Nucleus accumbens (tissue), 56 donors: ENCODE measurements at places on chromosomes 5 and 9.
A peak's percentile ranks its signal among the peaks of the same experiment; 100 is the strongest.

GRCh38 chr5:103389846-103390245 is 131.3 kb downstream of the MACIR start:
- no peak for DNase-seq

- DNase-seq, result no peak
Measured at GRCh38 chr9:3848445-3849114, 322.8 kb upstream of the RFX3 start.

GRCh38 chr5:65506961-65507360 is 25.2 kb upstream of the ADAMTS6 start:
- no peak for DNase-seq

- no peak for DNase-seq
Measured at GRCh38 chr9:13485068-13485596, 205.6 kb upstream of the MPDZ start.

DNA sequence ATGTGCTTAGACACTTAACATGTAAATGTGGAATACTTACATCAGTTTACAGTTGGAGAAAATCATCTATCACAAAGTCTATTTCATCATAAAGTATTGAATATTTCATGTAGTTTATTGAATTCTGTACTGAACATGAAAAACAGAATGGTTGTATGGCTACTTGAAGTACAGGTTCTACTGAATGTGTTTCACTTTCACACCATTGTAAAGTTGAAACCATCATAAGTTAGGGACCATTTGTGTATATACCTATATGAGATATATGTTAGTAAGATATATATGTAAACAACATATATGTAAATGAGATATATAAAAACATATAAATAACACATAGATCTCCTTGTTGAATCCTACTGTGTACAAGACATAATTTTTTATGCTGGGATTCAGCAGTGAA is 63.0 kb upstream of the TAF11L2 start:
- DNase-seq, result no peak

- DNase-seq, result no peak
Measured at GRCh38 chr5:61635271-61635670, 303.2 kb downstream of the ZSWIM6 start.

DNA sequence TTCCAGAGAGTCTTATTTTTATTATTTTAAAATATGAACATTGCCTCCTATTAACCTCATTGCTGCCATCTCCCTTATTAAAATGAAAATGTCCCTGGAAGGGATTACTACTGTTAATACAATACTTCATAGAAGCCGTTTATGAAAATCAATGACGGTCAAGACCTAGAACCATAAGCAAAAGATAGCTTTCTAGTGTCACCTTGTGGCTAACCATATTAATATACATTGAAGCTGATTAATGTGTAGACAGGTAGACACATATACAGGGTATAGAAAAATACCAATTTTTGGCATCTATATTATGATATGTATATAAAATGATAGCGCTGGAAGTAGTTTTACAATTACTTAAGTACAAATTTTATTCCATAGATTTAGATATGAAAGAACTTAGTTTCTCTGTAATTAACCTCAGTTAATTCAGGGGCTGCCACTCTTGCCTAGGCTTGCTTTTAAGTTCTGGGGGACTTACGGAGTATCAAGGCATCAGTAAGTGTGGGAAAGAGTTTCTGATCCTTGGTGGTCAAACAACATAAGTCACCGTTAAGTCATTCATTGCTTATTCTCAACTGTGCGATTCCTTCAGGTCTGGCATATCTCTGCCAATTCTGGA is 2.5 kb upstream of the YTHDC2 start:
- DNase-seq, result no peak

DNA sequence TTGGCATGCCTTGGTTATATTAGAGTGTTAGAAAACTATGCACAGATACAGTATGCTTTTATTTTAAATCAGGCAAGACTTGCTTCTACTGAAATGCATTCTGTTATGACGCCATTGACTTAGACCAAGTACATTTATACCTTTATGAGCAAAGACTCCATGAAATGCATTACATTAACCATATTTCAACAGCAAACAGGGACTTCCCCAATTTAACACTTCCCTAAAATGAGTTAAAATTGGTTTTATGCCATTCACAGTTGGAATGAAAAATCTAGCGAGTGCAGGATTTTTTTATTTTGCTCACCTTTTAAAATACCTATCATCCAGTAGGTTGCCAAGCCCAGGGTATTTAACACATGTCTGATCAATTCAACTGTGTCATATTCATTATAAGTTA is 272.1 kb upstream of the IZUMO3 start:
- no peak for DNase-seq

- DNase-seq, result no peak
Measured at GRCh38 chr9:137273611-137274320, 3.8 kb upstream of the TOR4A start.

GRCh38 chr5:54804521-54804920 is 180.9 kb downstream of the ESM1 start:
- no peak for DNase-seq

DNA sequence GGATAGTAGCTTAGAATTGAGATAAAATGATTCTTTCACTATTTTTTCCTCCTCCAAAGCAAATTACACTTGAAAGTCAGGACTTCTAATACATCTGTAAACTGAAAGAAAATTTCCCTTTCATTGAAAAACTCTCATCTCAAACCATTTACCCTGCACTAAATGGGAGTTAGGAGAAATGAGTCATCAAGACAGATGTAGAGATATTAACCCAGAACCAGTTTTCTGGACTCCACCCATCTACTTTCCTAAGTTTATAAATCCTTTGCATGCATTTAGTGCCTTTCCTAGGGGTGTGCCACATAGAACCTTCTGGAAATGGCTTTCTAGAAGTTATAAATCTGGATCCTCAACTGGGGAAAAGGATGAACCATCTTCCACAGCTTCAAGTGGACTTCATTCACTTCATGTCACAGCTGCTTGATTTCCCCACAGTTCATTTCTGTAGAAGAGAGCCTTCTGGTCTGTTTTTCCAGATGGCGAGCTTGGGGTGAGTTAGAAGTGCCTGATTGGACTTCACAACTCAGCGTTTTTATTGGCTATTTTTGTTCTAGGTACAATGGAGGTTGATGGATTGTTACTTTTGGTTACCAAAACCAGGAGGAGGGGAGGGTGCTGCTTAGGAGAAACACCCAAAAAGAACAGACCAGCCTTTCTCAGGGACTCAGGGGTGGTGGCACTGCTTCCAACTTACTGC is 72.5 kb upstream of the GPR151 start:
- DNase-seq, result peak; percentile 24

- no peak for DNase-seq
Measured at GRCh38 chr9:120755044-120755443, 38.2 kb downstream of the FBXW2 start.

- no peak for DNase-seq
Measured at GRCh38 chr9:12702160-12702758, 9.1 kb downstream of the TYRP1 start.

DNA sequence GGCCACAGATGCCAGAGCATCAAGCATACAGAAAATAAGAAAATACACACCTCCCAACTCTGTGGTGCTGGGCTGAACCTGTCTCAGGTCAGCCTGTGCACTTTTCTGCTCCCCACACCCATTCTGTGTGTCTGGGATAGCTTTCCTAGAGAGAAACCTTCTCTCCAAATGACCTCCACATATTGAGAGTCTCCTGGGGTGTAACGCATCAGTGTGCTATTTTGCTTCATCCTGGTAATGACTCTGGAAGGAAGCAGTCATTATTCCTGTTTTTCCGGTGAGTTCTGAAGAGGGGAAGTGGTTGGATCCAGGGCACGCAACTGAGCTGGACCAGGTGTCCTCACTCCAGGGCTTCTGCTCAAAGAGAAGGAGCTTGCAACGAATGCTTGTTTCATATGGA is 73.2 kb upstream of the SH3PXD2B start:
- DNase-seq, result no peak

DNA sequence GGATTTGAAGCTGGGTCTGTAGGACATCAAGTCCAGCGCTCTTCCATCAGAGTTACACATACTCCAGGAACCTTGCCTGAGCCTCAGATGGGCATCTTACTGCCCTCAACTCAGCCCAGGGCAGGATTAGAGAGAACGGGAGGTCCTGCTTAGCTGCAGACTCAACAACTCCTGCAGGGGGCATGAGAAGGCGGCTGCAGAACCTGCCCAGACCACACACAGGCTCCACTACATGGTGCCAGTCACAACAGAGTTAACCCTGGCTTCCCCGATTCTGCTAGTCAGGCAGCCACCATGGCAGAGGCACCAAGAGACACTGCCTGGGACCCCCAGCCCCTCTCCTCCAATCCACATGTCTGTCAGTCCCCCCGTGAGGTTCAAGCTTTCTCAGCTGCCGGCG is 23.9 kb upstream of the CPLX2 start:
- DNase-seq, result no peak

- DNase-seq, result no peak
Measured at GRCh38 chr9:5263351-5264218, 32.4 kb downstream of the INSL4 start.

DNA sequence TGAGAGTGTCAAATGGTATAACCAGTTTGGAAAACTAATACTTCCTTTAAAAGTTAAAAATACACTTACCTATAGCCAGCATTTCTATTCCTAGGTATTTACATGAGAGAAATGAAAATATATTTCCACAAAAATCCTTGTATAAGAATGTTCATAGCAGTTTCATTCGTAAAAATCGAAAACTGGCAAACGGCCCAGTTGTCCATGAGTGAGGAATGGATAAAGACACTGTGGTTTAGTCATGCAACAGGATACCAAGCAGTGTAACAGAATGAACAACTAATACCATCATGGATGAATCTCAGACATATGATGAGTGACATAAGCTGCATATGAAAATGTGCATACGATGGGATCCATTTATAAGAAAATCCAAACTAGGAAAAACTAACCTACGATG is 136.7 kb downstream of the MACROH2A1 start:
- DNase-seq, result no peak

DNA sequence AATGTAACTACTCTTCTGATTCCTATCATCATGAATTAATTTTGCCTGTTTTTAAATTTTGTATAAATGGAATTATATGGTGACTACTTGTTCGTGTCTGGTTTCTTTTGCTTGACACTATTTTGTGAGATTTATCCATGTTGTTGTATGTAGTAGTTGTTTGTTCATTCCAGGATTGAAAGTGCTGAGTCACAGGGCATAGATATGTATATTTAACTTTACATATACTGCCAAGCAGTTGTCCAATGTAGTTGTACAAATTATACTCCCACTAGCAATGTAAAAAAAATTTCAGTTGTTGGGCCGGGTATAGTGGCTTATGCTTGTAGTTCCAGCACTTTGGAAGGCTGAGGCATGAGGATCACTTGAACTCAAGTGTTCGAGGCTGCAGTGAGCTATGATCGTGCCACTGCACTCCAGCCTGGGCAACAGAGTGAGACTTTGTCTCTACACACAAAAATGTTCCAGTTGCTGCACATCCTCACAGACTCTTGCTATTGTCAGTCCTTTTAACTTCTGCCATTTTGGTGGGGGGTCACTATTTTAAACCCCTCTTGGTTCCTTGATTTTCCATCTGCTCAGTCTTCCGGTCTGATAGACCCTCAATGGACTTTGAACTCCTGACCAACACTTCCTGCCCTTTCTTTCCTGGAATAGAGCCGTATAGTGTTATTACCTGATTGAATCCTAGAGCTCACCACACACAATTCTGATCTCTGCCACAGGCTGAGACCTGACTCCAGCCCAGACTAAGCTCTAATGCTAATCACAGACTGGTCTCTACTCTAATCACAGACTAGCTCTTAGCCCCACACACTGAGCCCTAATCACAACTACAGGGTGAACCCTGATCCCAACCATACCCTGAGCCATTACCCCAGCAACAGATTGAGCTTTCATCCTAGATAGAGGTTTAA is 69.3 kb upstream of the MELK start:
- no peak for DNase-seq
